Type B pancreatic cell (in vitro differentiated cells): ENCODE measurements at places on chromosomes 12 and 14.

GRCh38 chr12:89156340-89156739, 196.0 kb downstream of the DUSP6 start:
- peaks cover 4% of the 10 kb centered on the region for H3K4me1 ChIP-seq
- H3K27ac ChIP-seq: no peak overlapping the region
- peaks cover 12% of the 10 kb centered on the region for H3K27me3 ChIP-seq
- no peak overlapping the region for H3K4me3 ChIP-seq
- DNase-seq: no peak
- no peaks in the 10 kb centered on the region for H3K36me3 ChIP-seq

DNA sequence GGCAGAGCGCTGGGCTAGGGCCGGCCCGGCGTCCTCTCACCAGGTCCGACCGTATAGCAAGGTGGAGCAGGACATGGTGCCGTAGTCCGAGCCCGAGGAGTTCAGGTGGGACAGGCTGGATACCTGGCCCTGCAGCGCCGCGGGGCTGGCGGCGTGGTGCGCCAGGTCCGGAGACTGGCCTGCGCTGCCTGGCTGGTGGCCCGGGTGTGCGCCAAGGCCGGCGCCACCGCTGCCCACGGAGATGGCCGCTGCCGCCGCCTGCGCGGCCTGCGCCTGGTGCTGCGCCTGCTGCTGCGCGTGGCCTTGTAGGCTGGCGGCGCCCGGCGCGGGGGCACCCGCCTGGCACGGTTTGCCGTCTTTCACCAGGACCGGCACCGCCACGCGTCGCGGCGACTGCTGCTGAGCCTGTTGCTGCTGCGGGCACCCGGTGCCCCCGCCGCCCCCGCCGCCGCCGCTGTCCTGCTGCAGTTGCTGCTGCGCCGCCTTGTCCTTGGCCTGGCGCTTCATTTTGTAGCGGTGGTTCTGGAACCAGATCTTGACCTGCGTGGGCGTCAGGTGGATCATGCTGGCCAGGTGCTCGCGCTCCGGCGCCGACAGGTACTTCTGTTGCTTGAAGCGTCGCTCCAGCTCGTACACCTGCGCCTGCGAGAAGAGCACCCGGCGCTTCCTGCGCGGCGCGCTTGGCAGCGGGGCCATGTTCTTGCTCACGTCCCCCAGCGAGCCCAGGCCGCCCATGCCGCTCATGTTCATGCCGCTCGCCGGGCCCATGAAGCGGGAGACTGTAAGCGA, 2.6 kb downstream of the NKX2-1 start:
- H3K4me1 ChIP-seq: peaks cover 15% of the 10 kb centered on the region
- H3K27ac ChIP-seq: no peak overlapping the region
- H3K36me3 ChIP-seq: no peaks in the 10 kb centered on the region

GRCh38 chr12:104971306-104971705, 13.2 kb upstream of the SLC41A2 start:
- H3K27me3 ChIP-seq: no peaks in the 10 kb centered on the region
- H3K36me3 ChIP-seq: no peaks in the 10 kb centered on the region
- DNase-seq: no peak
- H3K27ac ChIP-seq: no peak overlapping the region

DNA sequence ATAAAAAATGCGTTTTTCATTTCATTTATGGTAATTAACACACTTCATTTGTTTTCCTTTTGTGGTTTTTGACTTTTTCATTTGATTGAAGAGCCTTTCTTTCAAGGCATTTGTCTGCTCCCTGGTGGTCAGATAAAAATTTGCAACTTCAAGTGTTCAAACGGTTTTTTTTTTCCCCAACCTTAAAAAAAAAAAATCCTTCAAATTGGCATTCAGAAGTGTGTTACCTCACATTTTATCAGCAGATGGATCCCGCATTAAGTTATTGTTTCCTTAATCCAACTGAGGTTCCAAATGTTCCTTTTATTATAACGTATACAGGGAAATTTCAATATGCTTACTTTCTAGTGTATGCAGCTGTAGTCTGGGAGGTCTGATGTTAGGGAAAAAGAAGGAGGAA, 47.2 kb downstream of the MYF5 start:
- no peak overlapping the region for H3K27ac ChIP-seq
- H3K36me3 ChIP-seq: no peaks in the 10 kb centered on the region
- DNase-seq: no peak

DNA sequence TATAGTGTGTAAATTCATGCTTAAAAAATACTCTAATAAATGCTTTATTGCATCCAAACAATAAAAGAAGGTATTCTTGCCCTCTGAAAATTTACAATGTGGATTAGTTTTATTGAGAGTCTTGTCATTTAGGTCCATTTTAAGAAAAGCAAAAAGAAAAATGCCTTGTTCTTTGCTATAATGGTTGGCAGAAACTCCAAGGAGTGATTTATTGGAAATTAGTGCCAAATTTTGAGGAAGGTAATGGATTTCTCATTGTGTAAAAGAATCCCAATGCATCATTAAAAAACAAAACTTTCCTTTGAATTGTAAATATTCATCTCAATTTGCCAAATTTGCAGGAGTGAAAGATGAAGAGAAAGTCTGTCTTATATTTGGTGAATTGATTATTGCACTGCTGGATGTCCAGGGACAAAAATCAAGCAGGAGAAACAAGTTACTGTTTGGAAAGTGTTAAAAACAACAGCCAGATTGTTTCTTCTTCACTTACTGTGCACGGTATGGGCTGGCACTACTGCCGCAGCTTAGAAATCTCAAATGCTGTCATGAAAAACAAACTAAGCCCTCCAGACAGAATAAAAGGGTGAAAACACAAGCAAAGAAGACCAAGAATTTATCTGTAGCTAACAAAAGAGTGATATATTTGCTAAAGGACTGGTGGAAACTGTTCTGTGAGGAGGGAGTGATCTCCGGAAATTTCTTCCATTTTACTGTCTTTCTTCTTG, 511.7 kb downstream of the TMTC2 start:
- DNase-seq: no peak
- H3K27ac ChIP-seq: no peak overlapping the region
- no peak overlapping the region for H3K4me3 ChIP-seq
- H3K36me3 ChIP-seq: no peaks in the 10 kb centered on the region
